ENCODE measurements at places on chromosomes 7 and 10.

- DNase-seq = no peak
Observed at GRCh38 chr10:100826661-100826982, 81.2 kb downstream of the PAX2 start.

DNA sequence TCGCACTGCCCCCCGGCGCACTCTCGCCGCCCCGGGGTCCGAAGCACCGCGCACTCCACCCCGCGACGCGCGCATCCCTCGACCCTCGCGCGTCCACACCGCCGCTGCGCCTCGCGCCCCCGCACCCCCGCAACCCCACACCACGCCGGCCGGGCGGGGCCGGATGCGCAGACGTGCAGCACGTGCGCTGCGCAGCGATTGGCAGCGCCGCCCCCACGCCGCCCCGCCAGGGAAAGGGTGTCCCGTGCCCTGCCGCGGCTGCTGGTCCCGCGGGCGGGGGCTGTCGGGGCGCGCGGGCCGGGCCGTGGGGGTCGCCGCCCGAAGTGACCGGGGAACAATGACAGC, 53.7 kb upstream of the KDM7A start:
- peak; percentile 24 for DNase-seq

DNA sequence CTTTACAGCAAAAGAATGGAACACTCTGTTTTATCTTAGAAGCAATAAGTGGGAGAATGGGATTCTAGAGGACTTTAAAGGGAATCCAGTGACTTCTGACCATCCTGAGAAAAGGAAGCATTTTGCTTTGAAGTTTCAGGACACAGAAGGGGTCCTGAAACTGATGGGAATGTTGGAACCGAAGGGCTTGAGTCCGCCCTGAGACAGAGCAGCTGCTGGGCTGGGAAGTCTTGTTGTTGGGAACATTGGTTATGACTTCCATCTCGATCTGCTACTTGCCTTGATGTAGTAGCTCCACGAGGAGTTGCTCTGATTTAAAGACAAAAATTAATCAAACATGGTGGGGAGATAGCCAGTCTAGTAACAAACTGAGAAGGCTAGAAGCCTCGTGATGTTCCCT, 177.6 kb downstream of the JCAD start:
- no peak for DNase-seq

GRCh38 chr7:36734731-36735130, 10.4 kb upstream of the AOAH start:
- DNase-seq = no peak

- no peak for DNase-seq
Observed at GRCh38 chr7:43880596-43880995, 11.3 kb upstream of the MRPS24 start.

GRCh38 chr10:119896061-119896655, 3.6 kb downstream of the SEC23IP start:
- no peak for DNase-seq

DNA sequence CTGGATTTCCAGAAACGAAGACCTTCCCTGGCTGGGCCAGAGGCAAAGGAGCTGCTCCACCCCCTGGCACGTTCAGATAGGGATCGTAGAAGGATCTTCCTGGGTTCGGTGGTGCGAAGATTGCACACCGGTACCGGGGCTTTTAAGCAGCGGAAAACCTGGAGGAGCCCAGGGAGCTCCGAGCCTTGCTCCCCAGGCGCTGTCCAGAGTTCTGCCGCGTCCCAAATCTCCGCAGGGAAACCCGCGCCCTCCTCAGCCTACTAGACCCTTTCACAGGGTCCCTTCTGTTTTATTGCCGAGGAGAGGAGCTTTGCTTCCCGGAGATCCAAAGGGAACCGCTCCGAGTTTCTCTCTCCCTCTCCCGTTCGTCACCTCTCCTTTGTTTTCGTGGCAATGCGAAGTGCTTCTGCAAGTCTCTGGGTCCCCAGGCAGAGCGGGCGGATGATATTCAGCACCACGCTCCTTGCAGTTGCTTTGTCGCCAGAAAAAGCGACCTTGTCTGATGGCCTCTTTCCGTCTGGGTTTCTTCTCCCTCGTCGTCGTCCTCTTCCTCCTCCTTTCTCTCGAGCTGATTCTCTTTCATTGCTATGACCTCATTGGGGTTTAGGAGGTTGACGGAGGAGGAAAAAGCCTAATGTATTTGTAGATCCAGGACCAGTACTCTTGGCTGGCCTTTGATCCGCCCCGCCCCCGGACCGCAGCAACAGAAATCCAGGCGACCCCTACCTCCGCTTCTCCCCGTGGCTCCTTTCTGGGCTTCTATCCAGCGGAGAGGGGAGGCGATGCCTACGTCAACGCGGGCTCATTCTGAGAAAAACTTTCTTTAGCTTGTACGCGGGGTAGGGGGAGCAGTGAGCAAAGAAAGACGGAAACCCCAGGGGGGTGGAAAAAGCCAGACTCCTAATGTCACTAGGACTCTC, at the start of gene TMEM196:
Gene TMEM196 (minus strand): TSS at position 777 of the 920 bp plus-strand sequence. CDS start 921 bp downstream, outside the sequence.
- no peak for DNase-seq

- DNase-seq = no peak
Observed at GRCh38 chr10:122281018-122281626, 10.0 kb downstream of the BTBD16 start.

DNA sequence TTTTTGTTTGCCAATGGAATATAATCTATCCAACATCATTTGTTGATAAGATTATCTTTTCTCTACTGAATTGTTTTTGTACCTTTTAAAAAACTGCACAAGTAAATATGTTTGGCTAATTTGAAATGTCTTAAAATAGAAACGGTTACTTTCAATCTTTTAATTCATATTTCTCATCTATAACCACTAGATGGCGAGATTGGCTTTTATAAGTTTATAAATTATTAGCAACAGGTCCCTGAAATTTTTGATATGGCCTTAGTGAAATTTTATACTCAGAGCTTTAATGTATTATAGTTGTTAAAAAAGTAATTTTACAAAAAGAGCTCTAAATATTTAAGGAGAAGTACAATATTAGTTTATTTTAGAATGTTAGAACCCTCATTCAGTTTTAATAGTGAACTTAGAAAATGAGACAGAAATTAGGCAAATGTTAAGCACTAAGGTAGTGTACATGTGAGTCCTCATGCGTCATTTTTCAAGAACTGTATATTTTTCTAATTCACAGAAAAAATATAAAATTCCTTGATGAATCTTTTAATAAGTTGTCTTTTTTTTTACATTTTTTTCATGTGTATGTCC, 592.5 kb downstream of the ARL4A start:
- DNase-seq = peak; percentile 66

DNA sequence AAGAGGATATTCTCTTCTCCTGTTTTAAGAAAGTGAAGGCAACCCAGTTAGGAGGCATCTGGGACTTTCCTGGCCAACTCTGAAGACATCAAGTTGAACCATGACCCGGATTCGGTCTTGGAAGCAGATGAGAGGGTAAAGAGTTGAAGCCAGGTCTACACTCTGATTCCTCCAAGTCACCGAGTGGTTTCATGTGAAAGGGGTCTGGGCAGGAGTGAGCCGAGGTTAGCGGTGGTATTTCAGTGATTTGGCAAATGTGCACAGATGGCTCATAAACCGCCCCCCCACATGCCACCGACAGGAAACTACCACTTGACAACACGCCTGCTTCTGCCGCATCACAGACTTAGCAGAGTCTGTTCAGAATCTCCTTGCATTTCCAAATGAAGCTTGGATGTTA, 11.4 kb upstream of the REPIN1 start:
- DNase-seq = peak; percentile 92

GRCh38 chr7:16260236-16260728, 161.1 kb downstream of the CRPPA start:
- DNase-seq = no peak

DNA sequence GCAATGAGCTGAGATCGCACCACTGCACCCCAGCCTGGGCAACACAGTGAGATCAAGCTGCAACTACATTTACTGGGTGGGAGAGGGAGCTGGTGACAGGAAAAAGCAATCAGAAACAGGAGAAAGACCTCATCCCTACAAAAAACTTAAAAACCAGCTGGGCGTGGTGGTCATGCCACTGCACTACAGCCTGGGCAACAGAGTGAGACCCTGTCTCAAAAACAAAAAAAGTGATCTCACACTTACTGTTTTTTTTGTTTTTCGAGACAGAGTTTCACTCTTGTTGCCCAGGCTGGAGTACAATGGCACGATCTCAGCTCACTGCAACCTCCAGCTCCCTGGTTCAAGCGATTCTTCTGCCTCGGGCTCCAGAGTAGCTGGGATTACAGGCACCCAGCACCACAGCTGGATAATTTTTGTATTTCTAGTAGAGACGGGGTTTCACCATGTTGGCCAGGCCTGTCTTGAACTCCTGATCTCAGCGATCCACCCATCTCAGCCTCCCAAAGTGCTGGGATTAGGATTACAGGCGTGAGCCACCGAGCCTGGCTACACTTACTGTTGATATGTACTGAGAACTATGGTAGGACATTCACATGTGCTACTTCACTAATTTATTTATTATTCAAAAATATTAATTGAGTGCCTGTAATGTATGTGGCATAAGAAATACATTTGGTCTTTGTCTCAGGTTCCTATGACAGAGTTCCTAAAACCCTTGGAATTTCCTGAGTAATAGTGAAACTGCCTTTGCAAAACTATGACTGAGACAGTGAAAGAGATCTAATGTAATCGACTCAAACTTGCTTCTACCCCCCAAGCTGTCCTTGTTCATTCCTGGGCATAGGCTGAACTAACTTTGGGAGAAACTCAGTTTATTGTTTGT, 27.7 kb upstream of the NRBF2 start:
- DNase-seq = no peak

GRCh38 chr7:86981127-86981526, 78.3 kb downstream of the ELAPOR2 start:
- no peak for DNase-seq

DNA sequence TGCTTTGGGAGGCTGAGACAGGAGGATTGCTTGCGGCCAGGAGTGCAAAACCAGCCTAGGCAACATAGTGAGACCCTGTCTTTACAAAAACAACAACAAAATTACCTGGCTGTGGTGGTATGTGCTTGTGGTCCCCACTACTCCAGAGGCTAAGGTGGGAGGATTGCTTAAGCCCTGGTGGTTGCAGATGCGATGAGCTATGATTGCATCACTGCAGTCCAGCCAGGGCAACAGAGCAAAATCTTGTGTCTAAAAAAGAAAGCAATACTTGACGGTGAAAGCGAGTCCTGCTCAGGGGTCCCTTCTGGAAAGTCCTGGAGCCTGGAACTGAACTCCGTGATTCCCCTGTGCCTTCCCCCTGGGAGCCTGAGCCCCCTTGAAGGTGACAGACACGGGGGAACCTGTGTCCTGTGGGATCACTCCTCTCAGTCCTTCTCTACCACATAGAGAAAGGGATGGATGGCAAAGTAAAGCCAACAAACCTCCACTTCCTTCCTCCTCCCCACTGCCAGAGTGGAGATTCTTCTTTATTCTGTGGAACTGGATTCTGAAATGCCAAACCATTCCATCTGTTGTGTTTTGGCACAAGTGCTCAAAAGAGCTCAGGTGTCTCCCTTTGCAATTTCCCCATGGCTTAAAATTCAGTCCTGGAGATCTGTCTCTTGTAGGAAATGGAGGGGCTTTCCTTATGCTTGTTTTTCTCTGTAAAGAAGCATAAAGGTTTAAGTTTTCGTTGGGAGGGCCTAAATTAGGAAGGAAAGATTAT, 50.6 kb downstream of the KIAA1217 start:
- DNase-seq = peak; percentile 69

DNA sequence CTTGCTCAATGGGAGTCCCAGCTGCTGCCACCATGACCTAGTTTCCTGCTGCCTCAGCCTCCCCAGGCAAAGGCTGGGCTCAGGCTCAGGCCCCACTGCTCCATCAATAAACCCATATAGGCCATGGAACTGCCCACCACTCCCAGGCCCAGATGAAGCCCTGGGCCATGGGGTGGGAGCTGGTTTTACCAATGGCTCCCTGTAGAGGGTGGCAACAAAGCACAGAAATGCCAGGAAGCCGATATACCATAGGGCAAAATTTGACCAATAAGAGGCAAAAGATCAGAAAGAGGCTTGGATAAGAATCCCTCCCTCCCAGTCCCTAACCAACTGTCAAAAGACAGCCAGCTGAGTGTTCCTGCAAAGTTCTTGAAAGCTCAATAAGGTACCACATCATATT, 101.8 kb upstream of the DOCK1 start:
- no peak for DNase-seq

DNA sequence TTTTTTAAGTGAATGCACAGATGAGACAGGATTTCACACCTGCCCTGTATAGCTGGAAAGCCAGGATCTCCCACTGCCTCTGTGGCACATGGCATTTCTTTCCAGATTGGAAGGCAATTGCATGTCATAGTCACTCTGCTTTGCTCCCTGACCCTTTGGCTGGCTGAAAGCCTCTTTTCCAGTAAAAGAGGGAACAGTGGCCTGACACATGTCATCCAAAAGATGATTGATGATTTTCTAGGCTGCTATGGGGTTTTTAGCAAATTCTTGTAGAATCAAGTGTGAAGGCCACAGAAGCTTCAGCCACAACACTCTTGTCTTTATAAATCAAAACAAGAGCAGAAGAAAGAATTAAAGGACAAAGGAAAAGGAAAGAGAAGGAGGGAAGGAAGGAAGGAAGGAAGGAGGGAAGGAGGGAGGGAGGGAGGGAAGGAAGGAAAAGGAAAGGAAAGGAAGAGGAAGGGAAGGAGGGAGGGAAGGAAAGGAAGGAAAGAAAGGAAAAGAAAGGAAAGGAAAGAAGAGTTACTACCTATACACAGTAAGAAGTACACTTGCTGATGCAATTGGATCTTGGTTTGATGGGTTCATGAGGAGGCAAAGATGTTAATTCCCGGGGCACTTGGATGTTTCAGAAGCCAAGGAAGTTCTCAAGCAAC, 158.9 kb upstream of the FRMD4A start:
- no peak for DNase-seq

DNA sequence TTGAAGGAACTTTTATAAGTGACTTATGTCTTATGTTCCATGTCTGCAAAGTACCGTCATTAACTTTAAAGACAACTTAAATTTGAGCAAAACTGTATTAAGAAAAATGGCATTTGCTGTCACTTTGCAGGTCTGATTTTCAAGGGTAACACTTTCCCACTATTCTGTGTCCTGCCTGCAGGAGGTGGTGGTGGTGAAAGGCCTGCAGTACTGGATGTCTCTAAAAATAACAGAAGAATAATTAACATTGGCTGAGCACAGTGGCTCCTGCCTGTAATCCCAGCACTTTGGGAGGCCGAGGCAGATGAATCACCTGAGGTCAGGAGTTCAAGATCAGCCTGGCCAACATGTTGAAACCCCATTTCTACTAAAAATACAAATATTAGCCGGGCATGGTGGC, 13.2 kb upstream of the PTER start:
- no peak for DNase-seq

DNA sequence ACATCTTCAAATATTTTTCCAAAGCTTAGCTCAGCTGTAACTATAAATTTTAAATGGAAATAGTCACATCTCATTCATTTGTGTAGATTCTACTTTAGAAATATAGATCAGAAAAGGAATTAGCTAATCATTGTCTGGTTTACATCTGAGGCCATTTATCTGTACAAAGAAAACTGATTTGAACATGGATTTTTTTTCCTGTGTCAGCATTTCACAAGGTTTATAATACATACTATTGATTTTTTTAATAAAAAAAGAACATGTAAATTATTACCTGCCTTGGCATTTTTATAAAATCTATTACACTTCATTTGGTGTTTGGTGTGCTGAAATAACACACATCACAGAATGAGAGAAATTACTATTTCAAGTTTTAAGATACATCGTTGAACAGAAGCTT, 3.5 kb upstream of the GPR37 start:
- DNase-seq = no peak

GRCh38 chr7:28481091-28481926, 69.0 kb downstream of the CREB5 start:
- DNase-seq = no peak

- DNase-seq = no peak
Observed at GRCh38 chr7:5489991-5490536, 66.4 kb upstream of the TNRC18 start.

Data from NCI-H2171 treated with DMSO at 0.1 percent for 48 hours (cell line).